ENCODE measurements at places on chromosomes 1 and 21.

DNA sequence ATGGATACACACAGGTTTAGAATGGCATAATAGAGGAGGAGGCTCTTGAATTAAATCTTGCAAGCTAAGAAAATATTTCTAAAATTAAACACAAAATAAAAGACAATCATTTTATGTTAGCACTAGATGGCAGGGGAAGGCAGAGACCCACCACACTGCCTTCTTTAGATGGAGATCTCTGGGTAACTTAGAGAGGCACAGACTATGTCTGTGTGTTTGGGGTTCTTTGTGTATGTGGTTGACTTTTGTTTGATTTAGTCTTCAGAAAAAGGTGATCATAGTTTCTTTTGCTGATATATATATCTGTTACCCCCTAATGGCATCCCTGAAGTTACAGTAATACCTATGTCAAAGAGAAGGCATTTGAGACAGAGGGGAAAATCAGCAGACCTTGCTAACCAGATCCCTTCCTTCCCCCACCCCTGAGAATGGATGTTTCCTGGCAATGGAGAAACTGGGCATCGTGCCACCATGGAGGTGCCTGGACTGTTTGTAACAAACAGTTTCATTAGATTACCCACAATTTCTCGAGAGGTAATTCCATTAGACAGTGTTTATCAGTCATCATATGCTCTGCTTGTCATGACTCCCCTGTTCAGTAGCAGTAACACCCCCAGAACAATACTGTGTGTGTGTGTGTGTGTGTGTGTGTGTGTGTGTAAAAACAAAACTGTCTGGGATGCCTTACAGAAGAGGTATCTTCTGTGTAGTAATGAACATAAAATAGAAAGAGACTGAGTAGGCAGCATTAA lies 228.3 kb upstream of the DEPDC1 start:
- DNase-seq = no peak

- DNase-seq = no peak
Observed at GRCh38 chr1:181660621-181661020, 177.3 kb downstream of the CACNA1E start.

GRCh38 chr1:242515555-242515954 lies 8.9 kb downstream of the PLD5 start:
- DNase-seq = no peak

DNA sequence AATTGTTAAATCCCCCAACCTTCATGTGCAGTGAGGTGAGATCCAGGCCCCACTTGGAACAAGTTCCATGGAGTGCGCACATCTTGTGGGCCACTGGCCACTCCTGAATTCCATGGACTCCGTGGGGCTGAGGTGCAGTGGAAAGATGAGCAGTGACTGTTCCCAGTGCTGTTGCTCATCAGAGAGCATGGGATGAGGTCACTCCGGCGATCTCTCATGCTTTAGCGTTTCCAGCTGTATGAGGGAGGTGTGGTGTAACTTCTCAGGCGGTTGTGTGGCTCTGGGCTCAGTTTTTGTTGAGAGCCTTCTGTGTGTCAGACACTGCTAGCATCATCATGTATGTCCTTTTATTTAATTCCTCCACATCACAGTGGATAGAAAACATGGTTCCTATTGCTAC lies 96.2 kb downstream of the GALNT2 start:
- DNase-seq = no peak

- no peak for DNase-seq
Observed at GRCh38 chr1:236421022-236421421, 26.9 kb downstream of the EDARADD start.

GRCh38 chr21:15397258-15397657 lies 332.5 kb upstream of the NRIP1 start:
- no peak for DNase-seq

DNA sequence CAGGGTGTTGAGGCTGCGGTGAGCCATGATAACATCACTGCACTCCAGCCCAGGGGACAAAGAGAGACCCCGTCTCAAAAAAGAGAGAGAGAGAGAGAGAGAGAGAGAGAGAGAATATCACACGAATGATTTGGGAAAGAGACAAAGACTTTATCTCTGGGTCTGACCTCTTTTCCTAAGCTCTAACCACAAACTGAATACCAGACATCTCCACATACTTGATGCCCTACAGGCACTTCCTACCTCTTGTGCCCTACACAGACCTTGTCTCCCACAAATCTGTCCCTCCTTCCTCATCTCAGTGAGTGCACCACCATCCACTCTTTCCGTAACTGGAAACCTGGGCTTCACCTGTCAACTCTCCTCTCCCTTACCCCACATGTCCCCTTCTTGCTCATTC lies 27.0 kb upstream of the PTCH2 start:
- no peak for DNase-seq

GRCh38 chr1:54497338-54497737 lies 50.7 kb upstream of the ACOT11 start:
- DNase-seq = no peak

Measured in colonic mucosa (tissue), 4 donors.